Activated CD8-positive, alpha-beta memory T cell treated with anti-CD3 and anti-CD28 coated beads, Interleukin-2, amount 10 ng/mL, durations not matched to agents 7 days and 5 days (primary cell): ENCODE measurements at places on chromosomes 12 and 14. TPM values are rescaled to one million over a fixed set of nuclear protein-coding genes. Genes with fewer than 3 reads are reported as not detected.

Gene VRTN
- not detected for total RNA-seq

Gene SDR9C7
- not detected for total RNA-seq

Gene ANO2
- not detected for total RNA-seq

Gene MIP
- not detected for total RNA-seq

Gene SSTR1
- total RNA-seq: not detected

Gene CLEC1B
- total RNA-seq: not detected

Gene KRT3
- total RNA-seq: not detected

Gene MUCL1
- not detected for total RNA-seq

Gene RPS6KL1
- 2.5 TPM for total RNA-seq

Gene VWF
- 0.02 TPM for total RNA-seq

Gene BICDL1
- total RNA-seq: 59.8 TPM

Gene SIX1
- total RNA-seq: 0.47 TPM

Gene IL31
- total RNA-seq: not detected

Gene LYZ
- not detected for total RNA-seq

Gene PARP2
- 32.6 TPM for total RNA-seq
